Neural crest cell (in vitro differentiated cells): ENCODE measurements at places on chromosomes 3 and 15. TPM values are rescaled to one million over a fixed set of nuclear protein-coding genes. Genes with fewer than 3 reads are reported as not detected.

RARRES1 gene
- 1.4 and 2.5 TPM in 2 replicates for total RNA-seq

- H3K4me3 ChIP-seq = no peak overlapping the region
- no peaks in the 10 kb centered on the region for H3K27me3 ChIP-seq
- no peaks in the 10 kb centered on the region for H3K4me1 ChIP-seq
- no peak for DNase-seq
Observed at GRCh38 chr3:152100491-152101132, 168.1 kb upstream of the MBNL1 start.

- H3K4me1 ChIP-seq = peaks cover 4% of the 10 kb centered on the region
- H3K27me3 ChIP-seq = no peaks in the 10 kb centered on the region
- peaks cover 19% of the 10 kb centered on the region for H3K36me3 ChIP-seq
- H3K27ac ChIP-seq = no peak overlapping the region
- no peak for DNase-seq
Observed at GRCh38 chr3:122825460-122825859, 30.6 kb downstream of the SLC49A4 start.

STRA6 gene
- total RNA-seq = 138 and 146 TPM in 2 replicates

- peaks cover 5% of the 10 kb centered on the region for H3K36me3 ChIP-seq
- no peaks in the 10 kb centered on the region for H3K27me3 ChIP-seq
- H3K4me1 ChIP-seq = peaks cover 60% of the 10 kb centered on the region
Observed at GRCh38 chr15:67070892-67071664, 5.7 kb downstream of the SMAD3 start.
